Uterus (tissue), 4 donors: ENCODE measurements at places on chromosomes 11 and 22. TPM values are rescaled to one million over a fixed set of nuclear protein-coding genes. Genes with fewer than 3 reads are reported as not detected.

GTSE1 gene
- total RNA-seq: not detected

ALDH3B1 gene
- total RNA-seq: 2.3 TPM

RIMBP3B gene
- not detected for total RNA-seq

- DNase-seq: no peak
- no peak overlapping the region for H3K27ac ChIP-seq
- no peaks in the 10 kb centered on the region for H3K4me1 ChIP-seq
- no peaks in the 10 kb centered on the region for H3K27me3 ChIP-seq
- H3K36me3 ChIP-seq: no peaks in the 10 kb centered on the region
These were observed 261.1 kb upstream of the ANO3 start for GRCh38 chr11:26070714-26071380.

DNA sequence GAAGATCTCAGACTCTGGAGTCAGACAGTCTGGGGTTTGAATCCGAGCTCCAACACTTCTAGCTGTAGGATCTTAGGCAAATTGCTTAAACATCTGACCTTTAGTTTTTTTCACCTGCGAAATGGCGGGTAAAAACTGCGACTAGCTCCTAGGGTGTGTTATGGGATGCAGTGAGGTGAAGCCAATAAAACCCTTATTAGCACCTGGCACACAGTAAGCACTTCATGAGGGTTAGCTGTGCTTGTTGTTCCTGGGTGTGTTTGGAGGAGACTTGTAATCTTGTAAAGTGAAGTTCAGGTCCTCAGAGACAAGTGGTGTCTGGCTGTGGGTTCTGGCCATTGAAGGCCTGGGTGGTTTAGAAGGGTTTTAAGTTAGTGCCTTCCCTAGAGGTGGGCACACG is 68.9 kb downstream of the ZBTB16 start:
- no peak for DNase-seq
- H3K4me3 ChIP-seq: no peak overlapping the region
- peaks cover 22% of the 10 kb centered on the region for H3K4me1 ChIP-seq
- H3K27ac ChIP-seq: no peak overlapping the region
- no peaks in the 10 kb centered on the region for H3K36me3 ChIP-seq
- no peaks in the 10 kb centered on the region for H3K27me3 ChIP-seq

- no peak overlapping the region for H3K27ac ChIP-seq
- no peaks in the 10 kb centered on the region for H3K36me3 ChIP-seq
- H3K4me3 ChIP-seq: no peak overlapping the region
- DNase-seq: no peak
These were observed 295.6 kb downstream of the NELL1 start for GRCh38 chr11:20964985-20965384.

GRCh38 chr22:17369439-17370025 is at the start of gene CECR2:
CECR2 (plus strand) TSS chr22:17369460; CDS start chr22:17369784, 324 bp downstream.
- peaks cover 18% of the 10 kb centered on the region for H3K4me1 ChIP-seq
- no peak for DNase-seq
- peaks cover 27% of the 10 kb centered on the region for H3K27me3 ChIP-seq
- H3K4me3 ChIP-seq: peak within 1 kb of the TSS; percentile 63

DNA sequence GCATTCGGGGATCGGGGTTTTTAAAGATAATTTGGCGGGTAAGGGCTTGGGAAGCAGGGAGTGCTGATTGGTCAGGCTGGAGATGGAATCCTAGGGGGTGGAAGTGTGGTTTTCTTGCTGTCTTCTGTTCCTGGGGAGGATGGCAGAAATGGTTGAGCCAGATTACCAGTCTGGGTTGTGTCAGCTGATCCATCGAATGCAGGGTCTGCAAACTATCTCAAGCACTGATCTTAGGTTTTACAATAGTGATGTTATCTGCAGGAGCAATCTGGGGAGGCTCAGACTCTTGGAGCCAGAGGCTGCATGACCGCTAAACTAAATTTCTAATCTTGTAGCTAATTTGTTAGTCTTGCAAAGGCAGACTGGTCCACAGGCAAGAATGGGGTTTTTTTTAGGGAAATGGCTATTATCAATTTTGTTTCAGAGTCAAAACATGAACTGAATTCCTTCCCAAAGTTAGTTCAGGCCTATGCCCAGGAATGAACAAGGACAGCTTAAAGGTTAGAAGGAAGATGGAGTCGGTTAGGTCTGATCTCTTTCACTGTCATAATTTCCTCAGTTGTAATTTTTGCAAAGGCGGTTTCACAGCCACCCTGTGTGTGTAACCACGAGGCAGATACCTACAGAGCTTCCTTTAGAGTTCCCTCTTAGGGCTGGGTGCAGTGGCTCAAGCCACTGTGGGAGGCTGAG is 10.2 kb downstream of the SCGB1A1 start:
- H3K4me1 ChIP-seq: peaks cover 22% of the 10 kb centered on the region
- no peaks in the 10 kb centered on the region for H3K36me3 ChIP-seq
- no peak for DNase-seq
- no peaks in the 10 kb centered on the region for H3K27me3 ChIP-seq
- H3K4me3 ChIP-seq: no peak overlapping the region
- peak overlapping the region; percentile 90 for H3K27ac ChIP-seq

DNA sequence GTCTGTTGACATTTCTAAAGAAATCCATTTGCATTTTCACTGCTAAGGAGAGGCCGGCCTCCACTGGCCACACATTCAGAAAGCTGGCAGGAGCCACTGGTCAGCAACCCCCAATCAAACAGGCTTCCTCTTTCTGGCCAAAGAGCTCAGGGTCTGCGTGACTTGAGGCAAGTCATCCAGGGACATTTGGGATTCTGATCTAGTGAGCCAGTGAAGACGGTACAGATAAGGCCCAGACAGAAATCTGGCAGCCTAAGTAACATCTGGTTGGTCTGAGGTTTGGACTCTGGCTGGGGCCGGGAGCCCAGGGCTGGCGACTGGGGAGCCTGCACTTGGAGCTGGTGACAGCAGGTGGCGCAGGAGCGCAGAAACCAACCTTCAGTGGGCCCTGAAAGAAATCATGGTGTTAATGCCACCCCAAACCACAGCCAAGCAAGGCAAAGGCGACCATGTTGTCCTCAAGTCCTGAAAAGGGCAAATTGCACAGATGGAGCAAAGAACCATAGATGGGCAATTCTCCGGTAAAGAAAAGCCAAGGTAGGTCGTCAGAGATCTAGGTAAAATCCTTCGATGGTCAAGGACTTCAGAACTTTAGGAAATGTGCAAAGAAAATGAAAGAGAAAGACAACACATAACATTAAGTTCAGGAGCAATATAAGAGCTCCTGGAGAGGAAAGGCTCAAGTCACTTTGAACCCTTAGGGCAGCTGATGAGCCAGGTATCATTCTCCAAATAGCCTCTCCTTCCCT is 99.4 kb upstream of the BLID start:
- peak; percentile 82 for DNase-seq
- no peaks in the 10 kb centered on the region for H3K4me1 ChIP-seq
- H3K4me3 ChIP-seq: no peak overlapping the region
- no peaks in the 10 kb centered on the region for H3K36me3 ChIP-seq
- H3K27ac ChIP-seq: peak overlapping the region; percentile 30
- no peaks in the 10 kb centered on the region for H3K27me3 ChIP-seq

DNA sequence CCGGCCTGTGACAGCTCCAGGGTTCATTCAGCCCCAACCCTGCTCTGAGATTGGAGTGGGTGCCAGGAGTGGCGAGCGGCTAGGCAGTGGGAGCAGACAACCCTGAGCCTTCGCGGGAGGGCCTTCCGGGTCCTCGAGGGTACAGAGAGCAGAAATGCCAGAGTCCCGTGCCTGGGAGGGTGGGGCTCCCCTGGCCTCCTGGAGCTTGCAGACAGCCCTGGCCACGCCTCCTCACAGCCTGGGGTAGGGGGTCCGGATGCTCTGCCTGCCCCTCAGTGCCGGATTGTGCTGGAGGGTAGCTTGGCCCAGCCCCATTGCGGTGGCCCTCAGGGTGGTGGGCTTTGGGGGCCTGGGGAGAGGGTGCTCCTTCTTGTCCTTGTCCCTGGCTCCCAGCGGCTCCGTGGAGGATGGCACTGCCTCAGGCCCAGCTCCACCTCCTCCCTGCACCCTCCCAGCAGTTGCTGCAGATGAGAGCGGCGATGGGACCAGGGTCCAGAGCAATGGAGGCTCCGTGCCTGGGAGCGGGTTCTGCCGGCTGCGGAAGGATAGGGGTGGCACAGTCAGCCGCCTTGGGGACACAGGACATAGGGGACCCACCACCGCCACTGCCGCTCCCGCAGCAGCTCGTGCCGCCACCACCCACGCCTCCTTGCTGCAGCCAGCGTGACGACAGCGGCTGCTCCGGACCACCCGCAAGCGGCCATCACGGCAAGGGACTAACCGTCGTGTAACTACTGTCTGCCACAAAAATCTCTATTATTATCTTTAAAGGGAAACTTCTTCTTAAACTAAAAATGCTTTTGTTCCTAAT is 34.9 kb upstream of the OR10G7 start:
- no peak for DNase-seq
- H3K27ac ChIP-seq: no peak overlapping the region
- H3K4me3 ChIP-seq: no peak overlapping the region
- H3K4me1 ChIP-seq: no peaks in the 10 kb centered on the region
- no peaks in the 10 kb centered on the region for H3K36me3 ChIP-seq
- H3K27me3 ChIP-seq: no peaks in the 10 kb centered on the region

GRCh38 chr22:47196166-47196849 is 433.9 kb downstream of the TBC1D22A start:
- H3K4me1 ChIP-seq: no peaks in the 10 kb centered on the region
- H3K27ac ChIP-seq: no peak overlapping the region
- no peaks in the 10 kb centered on the region for H3K27me3 ChIP-seq
- no peak for DNase-seq

DNA sequence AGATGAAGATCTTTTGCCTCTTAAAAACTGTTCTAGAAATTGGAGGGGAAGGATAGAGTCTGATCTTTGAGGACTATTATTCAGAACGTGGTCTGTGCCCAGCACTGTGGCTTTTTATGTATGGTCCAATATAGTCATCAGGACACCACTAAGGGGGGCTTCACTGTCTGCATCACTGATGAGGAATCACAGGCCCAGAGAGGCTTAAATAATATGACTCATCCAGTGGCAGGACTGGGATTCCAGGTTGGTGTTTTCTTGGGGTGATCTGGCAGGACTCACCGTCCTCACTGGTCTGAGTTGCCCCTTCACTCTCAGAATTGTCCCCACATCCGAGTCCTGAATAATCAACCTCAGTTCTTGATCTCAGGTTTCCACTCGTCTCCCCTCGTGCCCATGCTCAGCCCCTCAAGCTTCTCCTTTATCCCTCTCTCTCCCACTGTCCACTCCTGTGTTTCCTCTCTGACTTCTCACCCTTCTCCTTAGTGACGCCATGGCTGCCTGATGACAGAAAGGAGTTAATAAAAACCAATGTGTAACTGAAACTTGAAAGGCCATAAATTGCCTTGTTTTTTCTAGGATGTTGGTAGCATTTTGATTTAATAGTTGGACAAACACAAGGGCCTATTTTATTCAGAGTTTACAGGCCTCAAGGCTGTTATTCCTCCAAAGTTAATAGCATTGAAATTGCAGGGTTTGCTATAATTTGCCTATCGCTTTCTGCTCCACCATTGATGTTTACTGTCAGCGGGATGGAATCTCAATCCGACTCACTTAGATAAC is 95.7 kb upstream of the NNMT start:
- no peaks in the 10 kb centered on the region for H3K27me3 ChIP-seq
- H3K4me1 ChIP-seq: peaks cover 16% of the 10 kb centered on the region
- no peak overlapping the region for H3K4me3 ChIP-seq
- no peak for DNase-seq

DNA sequence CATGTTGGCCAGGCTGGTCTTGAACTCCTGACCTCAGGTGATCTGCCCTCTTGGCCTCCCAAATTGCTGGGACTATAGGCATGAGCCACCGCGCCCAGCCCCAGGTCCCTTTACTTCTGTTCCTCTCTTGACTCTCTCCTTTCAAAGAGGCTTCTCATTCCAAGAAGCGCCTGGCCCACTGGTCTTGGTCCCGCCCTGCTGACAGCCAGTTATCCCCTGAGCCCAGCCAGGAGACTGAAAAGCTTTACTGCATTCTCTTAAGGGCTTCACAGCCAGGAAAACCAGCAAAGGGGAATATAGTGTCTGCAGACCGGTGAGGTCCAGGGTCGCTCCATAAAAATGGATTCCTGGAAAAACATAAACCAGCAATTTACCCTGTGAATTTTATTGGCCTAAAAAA is 68.3 kb downstream of the NFAM1 start:
- H3K27me3 ChIP-seq: no peaks in the 10 kb centered on the region
- no peak for DNase-seq
- H3K4me3 ChIP-seq: no peak overlapping the region
